ENCODE measurements at places on chromosomes 7 and 10. TPM values are rescaled to one million over a fixed set of nuclear protein-coding genes. Genes with fewer than 3 reads are reported as not detected.

Gene COL13A1
- not detected for total RNA-seq

Gene CACNB2
- not detected for total RNA-seq

Gene HOXA5
- not detected for total RNA-seq

Gene GALNT17
- 0.20 TPM for total RNA-seq

Gene ZNF804B
- total RNA-seq, result not detected

Gene ASIC3
- total RNA-seq, result 11.9 TPM

Gene SPDYE18
- total RNA-seq, result 2.0 TPM

Gene ARPC1A
- 49.1 TPM for total RNA-seq

Gene TFR2
- 3.8 TPM for total RNA-seq

Gene MMD2
- not detected for total RNA-seq

Gene ASB10
- not detected for total RNA-seq

Gene HMX2
- total RNA-seq, result not detected

Gene TEX36
- not detected for total RNA-seq

Gene SFRP4
- not detected for total RNA-seq

Gene MBL2
- total RNA-seq, result 0.10 TPM

Measured in T-cell (primary cell).